Progenitor cell of endocrine pancreas (in vitro differentiated cells): ENCODE measurements at places on chromosomes 2 and 18. TPM values are rescaled to one million over a fixed set of nuclear protein-coding genes. Genes with fewer than 3 reads are reported as not detected.

GKN2 gene
- not detected in 2 replicates for total RNA-seq

RIT2 gene
- total RNA-seq = not detected in 2 replicates

GRCh38 chr18:14748496-14748895 lies 524 bp downstream of the ANKRD30B start:
- H3K27ac ChIP-seq = no peak overlapping the region
- no peaks in the 10 kb centered on the region for H3K36me3 ChIP-seq
- H3K4me1 ChIP-seq = no peaks in the 10 kb centered on the region
- H3K27me3 ChIP-seq = no peaks in the 10 kb centered on the region
- DNase-seq = no peak

GRCh38 chr18:60804415-60804814 lies 431.8 kb upstream of the MC4R start:
- H3K4me3 ChIP-seq = no peak overlapping the region
- H3K27me3 ChIP-seq = no peaks in the 10 kb centered on the region
- DNase-seq = no peak
- H3K27ac ChIP-seq = no peak overlapping the region

IL36B gene
- not detected in 2 replicates for total RNA-seq

- no peak overlapping the region for H3K27ac ChIP-seq
- no peaks in the 10 kb centered on the region for H3K36me3 ChIP-seq
- DNase-seq = no peak
Observed at GRCh38 chr2:148616662-148617061, 27.9 kb upstream of the EPC2 start.

DNA sequence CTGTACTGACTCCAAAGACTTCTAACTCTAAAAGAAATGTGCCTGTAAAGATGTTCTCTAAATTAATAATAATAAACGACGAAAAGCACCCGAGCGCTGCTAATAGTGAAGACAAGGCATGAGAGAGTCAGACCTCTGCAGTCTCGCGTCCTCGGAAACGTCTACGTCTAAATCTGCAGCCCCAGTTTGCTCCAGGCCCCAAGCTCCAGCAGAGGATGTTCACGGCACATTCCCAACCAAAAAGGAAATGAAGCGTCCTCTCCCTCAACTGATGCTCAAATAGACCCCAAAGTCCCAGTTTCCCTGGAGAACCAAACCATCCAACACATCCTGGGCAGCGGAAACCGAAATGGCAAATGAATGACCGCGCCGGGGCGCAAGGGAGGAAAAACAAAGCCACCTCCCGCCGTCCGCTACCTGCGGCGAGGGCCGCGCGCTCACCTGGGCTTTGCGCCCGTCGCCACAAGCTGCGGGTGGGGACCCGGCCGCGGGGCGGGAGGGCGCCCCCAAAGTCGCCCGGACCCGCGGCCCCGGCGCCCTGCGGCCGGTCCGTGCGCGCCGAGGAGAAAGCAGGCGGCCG lies 47.1 kb upstream of the CCDC150 start:
- H3K27ac ChIP-seq = peak overlapping the region; percentile 97
- H3K36me3 ChIP-seq = no peaks in the 10 kb centered on the region
- H3K27me3 ChIP-seq = peaks cover 26% of the 10 kb centered on the region
- H3K4me1 ChIP-seq = peaks cover 26% of the 10 kb centered on the region
- DNase-seq = peak; percentile 53

FRZB gene
- total RNA-seq = 38.2 and 45.5 TPM in 2 replicates

GRCh38 chr2:219752726-219753125 lies 125.3 kb downstream of the SLC4A3 start:
- peaks cover 12% of the 10 kb centered on the region for H3K27me3 ChIP-seq
- no peak for DNase-seq
- H3K27ac ChIP-seq = no peak overlapping the region
- no peak overlapping the region for H3K4me3 ChIP-seq

DNA sequence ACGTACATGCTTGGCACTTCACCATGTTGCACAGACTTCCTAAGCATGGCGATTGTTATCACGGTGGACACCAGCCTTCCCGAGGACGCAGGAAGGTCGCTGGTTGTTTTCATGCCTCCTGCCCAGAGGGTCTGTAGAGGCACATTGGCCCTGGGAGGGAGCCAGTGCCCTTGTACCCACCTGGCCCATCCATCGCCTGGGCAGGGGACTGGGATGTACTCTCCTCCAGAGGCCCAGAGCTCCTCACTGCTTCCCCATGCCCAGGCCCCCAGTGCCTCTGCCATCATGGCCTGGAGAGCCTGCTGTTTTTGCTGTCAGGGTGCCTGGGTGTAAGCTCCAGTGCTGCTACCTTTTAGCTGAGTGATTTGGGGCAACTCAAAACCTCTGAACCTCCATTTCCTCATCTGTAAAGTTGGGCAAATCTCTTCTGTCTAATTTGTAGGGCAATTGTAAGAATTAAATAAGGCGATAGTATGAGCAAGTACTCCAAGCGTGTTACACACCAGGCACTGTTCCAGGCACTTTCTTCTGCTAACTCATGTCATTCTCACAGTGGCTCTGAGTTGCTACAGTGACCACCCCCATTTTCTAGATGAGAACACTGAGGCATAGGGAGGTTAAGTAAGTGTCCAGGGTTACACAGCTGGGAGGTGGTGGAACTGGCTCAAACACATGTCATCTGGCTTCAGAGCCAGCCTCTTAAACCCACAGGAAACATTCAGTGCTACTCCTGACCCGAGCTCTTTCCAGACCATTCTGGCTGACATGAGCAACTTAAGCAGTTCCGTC lies 45.3 kb downstream of the GREB1 start:
- H3K4me1 ChIP-seq = peaks cover 6% of the 10 kb centered on the region
- no peak for DNase-seq
- H3K36me3 ChIP-seq = peaks cover 11% of the 10 kb centered on the region
- H3K27me3 ChIP-seq = no peaks in the 10 kb centered on the region
- no peak overlapping the region for H3K4me3 ChIP-seq

VIT gene
- total RNA-seq = not detected in 2 replicates

EML4 gene
- total RNA-seq = 75.7 and 79.1 TPM in 2 replicates

DNA sequence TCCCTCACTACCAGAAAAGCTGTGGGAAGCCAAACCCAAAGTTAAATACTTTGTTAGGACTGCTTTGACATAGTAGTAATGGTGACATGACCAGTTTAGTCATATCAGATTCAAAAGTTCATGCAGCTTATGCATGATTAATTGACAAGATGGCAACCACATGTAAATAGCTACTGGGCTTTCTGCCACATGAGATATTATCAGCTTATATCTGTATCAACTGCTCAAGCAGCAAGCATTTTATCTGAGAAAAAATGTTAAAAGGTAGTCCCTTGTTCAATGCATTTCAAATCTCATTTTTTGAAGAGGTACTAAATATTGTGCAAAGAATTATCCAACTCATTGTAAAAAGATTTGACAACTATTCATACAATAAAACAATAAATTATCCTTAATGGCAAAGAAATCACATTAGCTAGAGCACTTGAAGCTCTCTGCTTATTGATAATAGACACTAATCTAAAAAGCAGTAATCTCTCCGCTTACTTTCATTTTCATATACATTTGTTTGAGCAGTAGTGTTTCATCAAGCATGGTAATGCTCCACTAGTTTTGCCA lies 993.6 kb upstream of the NXPH2 start:
- H3K4me1 ChIP-seq = no peaks in the 10 kb centered on the region
- no peaks in the 10 kb centered on the region for H3K27me3 ChIP-seq
- no peak overlapping the region for H3K4me3 ChIP-seq
- H3K36me3 ChIP-seq = no peaks in the 10 kb centered on the region
- H3K27ac ChIP-seq = peak overlapping the region; percentile 29
- DNase-seq = no peak

FAP gene
- not detected in 2 replicates for total RNA-seq

- H3K27me3 ChIP-seq = peaks cover 9% of the 10 kb centered on the region
- H3K4me3 ChIP-seq = no peak overlapping the region
- no peaks in the 10 kb centered on the region for H3K36me3 ChIP-seq
- peaks cover 15% of the 10 kb centered on the region for H3K4me1 ChIP-seq
- no peak for DNase-seq
- H3K27ac ChIP-seq = peak overlapping the region; percentile 47
Observed at GRCh38 chr2:14235667-14236066, 396.9 kb upstream of the LRATD1 start.

SLC38A11 gene
- total RNA-seq = 16.6 and 20.1 TPM in 2 replicates

DNA sequence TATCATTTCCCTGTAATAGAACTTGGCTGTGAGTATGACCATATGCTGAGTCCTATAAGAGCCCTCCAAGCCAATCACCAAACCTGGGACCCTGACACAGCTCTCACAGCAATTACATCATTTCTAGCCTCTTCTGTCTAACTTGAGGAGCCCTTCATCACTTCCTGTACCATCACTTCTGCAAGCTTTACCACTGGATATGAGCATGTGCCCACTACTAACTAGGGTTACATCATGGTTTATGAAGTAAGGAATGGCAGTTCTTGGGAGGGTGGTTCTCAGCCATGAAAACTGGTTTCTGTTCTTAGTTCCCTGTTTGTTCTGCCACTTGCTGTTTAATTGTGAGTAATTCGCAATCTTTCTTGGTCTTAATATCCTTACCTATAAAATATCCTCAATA lies 31.0 kb upstream of the EPB41L3 start:
- H3K4me3 ChIP-seq = no peak overlapping the region
- H3K36me3 ChIP-seq = no peaks in the 10 kb centered on the region
- peaks cover 2% of the 10 kb centered on the region for H3K4me1 ChIP-seq
- no peak overlapping the region for H3K27ac ChIP-seq

GRCh38 chr2:231297108-231297908 lies 98.2 kb upstream of the B3GNT7 start:
- H3K27ac ChIP-seq = no peak overlapping the region
- peaks cover 14% of the 10 kb centered on the region for H3K36me3 ChIP-seq
- H3K4me1 ChIP-seq = peaks cover 15% of the 10 kb centered on the region
- no peaks in the 10 kb centered on the region for H3K27me3 ChIP-seq
- DNase-seq = peak; percentile 41

- H3K36me3 ChIP-seq = no peaks in the 10 kb centered on the region
Observed at GRCh38 chr2:186575302-186575701, 14.6 kb upstream of the ITGAV start.

AQP12A gene
- not detected in 2 replicates for total RNA-seq

DNA sequence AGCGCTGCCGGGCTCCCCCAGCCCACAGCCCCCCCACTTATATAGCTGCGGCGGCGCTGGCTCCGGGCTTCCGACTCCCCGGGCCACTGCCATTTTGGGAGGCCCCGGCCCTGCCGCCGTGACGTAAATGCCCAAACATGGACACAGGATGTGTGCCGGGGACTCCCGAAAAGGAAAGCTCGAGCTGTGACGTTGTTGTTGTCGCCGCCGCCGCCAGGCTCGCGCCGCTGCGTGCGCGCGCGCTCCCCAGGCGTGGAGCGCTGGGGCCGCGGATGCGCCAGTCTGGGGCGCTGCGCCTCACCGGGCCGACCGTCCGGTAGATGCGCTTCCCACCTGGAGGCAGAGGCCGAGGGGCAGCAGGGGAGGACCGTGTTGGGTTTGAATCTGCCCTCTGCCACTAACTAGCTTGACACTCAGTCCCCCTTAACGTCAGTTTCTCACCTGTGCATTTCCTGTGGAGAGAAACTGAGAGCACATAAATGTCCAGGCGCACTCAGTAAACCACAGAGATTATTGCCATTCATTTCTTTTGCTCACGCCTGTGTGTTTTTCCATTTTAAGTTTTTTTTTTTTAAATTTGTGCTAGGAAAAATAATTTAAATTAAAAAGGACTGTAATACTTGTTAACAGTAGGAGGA lies at the start of gene EGR4:
Gene EGR4 (minus strand): TSS at position 15 of the 638 bp plus-strand sequence. CDS start 231 bp downstream, outside the sequence.
- H3K27ac ChIP-seq = no peak within 1 kb of the TSS
- peaks cover 3% of the 10 kb centered on the region for H3K4me1 ChIP-seq
- H3K4me3 ChIP-seq = peak within 1 kb of the TSS; percentile 65
- H3K27me3 ChIP-seq = peaks cover 93% of the 10 kb centered on the region
- no peaks in the 10 kb centered on the region for H3K36me3 ChIP-seq
- DNase-seq = peak; percentile 43

SLC25A12 gene
- total RNA-seq = 8.6 and 13.9 TPM in 2 replicates

- H3K27ac ChIP-seq = no peak overlapping the region
- H3K4me1 ChIP-seq = peaks cover 2% of the 10 kb centered on the region
- no peak for DNase-seq
- H3K27me3 ChIP-seq = peaks cover 7% of the 10 kb centered on the region
Observed at GRCh38 chr2:2850859-2851258, 519.8 kb upstream of the MYT1L start.

- H3K4me1 ChIP-seq = peaks cover 6% of the 10 kb centered on the region
- no peak overlapping the region for H3K27ac ChIP-seq
- no peak for DNase-seq
- H3K27me3 ChIP-seq = peaks cover 10% of the 10 kb centered on the region
Observed at GRCh38 chr2:47741637-47742036, 41.3 kb upstream of the MSH6 start.

- no peaks in the 10 kb centered on the region for H3K36me3 ChIP-seq
- no peak overlapping the region for H3K27ac ChIP-seq
- DNase-seq = no peak
- no peak overlapping the region for H3K4me3 ChIP-seq
- peaks cover 2% of the 10 kb centered on the region for H3K4me1 ChIP-seq
Observed at GRCh38 chr2:102294802-102295489, 16.4 kb upstream of the IL1RL1 start.

- no peak for DNase-seq
- peaks cover 20% of the 10 kb centered on the region for H3K36me3 ChIP-seq
- no peak overlapping the region for H3K4me3 ChIP-seq
- no peaks in the 10 kb centered on the region for H3K4me1 ChIP-seq
Observed at GRCh38 chr2:230879271-230879882, 14.6 kb downstream of the ITM2C start.

DNA sequence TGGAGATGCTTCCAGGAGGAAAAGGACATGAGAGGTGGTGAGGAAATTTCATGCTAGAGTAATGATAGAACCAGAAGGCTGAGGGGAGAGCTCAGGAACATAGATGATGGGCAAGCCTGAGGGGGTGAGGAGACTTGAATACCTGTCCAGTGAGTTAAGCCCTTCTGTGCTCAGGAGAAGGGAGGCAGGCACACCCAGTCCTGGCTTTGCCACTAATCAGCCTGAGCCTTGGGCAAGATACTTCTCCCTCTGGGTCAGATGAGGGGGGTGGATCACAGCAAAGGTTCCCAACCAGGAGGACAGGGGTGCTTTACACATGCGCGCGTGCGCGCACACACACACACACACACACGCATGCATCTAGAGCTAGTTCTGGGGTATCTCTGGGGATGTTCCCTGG lies 151.6 kb upstream of the MSH6 start:
- H3K4me1 ChIP-seq = no peaks in the 10 kb centered on the region
- no peak overlapping the region for H3K4me3 ChIP-seq
- H3K36me3 ChIP-seq = no peaks in the 10 kb centered on the region

- no peaks in the 10 kb centered on the region for H3K27me3 ChIP-seq
- no peaks in the 10 kb centered on the region for H3K36me3 ChIP-seq
- H3K4me1 ChIP-seq = peaks cover 5% of the 10 kb centered on the region
- no peak for DNase-seq
Observed at GRCh38 chr2:206527153-206527552, 83.8 kb downstream of the ADAM23 start.

CLASP1 gene
- 98.4 and 102 TPM in 2 replicates for total RNA-seq
